Progenitor cell of endocrine pancreas (in vitro differentiated cells): ENCODE measurements at places on chromosomes 7 and 10. TPM values are rescaled to one million over a fixed set of nuclear protein-coding genes. Genes with fewer than 3 reads are reported as not detected.

The CPA2 gene
- 85.0 and 107 TPM in 2 replicates for total RNA-seq

- DNase-seq = no peak
These were observed 98.2 kb downstream of the PRPF18 start for GRCh38 chr10:13684806-13685482.

DNA sequence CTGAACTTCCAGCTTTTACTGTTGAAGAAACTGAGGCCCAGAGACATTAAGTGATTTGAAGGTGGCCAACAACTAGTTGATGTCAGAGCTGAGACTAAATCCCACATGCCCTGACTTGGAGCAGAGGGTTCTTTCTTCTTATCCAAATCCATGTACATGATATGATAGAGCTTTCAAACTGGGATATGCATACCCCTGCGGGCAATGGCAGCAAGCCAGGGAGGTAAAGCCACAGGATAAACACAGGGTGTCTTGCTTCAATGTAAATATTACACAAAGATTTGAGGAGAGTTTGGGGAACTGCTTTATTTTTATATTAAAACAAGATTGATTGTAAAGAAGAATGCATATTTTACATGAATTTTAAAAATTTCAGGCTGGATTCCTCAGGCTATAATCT is 2.3 kb upstream of the LRRC72 start:
- no peak for DNase-seq

DNA sequence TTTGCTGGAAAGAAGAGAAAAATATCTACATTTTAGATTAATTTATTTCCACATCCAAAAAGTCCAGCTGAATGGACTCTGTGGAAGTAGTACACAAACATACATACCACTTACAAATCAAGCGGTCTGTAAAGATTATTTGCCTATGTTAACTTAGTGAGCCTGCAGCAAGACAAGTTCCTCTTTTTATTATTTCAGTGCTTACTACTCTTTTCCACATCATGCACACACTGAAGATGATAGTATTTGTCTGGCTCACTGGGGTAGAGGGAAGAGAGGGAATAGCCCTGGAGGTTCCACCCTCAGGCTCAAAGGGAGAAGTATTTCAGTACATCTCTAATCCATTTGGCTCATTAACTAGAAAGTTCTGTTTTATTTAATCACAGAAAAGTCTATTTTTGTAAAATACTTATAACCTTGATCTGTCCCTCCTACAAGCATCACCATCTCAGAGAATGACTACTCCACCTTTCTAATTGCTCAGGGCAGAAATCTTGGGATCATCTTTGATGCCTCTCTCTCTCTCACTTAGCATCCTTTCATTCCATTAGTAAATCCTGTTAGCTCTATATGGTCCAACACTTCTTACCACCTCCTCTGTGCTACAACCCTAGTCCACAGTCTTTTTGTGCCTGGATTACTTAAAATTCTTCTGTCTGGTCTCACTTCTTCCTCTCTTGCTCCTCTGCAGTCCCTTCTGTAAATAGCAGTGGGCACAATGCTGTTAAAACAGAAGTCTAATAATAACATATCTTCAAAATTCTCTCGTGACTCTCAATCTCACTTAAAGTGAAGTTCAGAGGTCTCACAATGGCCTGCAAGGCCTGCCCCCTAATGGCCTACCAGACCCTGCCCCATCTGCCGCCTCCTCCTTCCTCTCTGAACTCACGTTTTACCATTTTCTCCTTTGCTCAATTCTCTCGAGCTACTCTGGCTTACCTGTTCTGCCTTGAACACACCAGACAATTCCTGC is 64.3 kb upstream of the CCDC6 start:
- no peak for DNase-seq

The GPR85 gene
- total RNA-seq = 0.20 and 0.36 TPM in 2 replicates

DNA sequence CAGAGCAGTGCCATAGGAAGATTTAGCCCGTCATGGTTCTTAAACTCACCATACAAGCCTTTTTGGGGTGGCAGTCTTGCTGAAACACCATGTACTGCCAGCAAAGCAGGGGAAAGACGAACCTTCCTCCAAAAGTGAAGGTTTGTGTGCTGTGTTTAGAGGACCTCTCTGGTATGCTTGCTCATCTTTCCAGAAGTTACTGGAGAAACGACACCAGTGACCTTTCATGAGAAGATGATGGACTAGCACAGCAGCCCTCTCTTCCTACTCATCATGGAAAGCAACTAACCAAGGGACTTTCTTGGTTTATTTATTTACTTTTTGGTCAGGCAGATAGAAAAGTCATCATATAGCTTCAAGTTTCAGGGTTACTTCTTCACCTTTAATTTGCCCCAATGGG is 247.4 kb downstream of the PTEN start:
- no peak for DNase-seq

DNA sequence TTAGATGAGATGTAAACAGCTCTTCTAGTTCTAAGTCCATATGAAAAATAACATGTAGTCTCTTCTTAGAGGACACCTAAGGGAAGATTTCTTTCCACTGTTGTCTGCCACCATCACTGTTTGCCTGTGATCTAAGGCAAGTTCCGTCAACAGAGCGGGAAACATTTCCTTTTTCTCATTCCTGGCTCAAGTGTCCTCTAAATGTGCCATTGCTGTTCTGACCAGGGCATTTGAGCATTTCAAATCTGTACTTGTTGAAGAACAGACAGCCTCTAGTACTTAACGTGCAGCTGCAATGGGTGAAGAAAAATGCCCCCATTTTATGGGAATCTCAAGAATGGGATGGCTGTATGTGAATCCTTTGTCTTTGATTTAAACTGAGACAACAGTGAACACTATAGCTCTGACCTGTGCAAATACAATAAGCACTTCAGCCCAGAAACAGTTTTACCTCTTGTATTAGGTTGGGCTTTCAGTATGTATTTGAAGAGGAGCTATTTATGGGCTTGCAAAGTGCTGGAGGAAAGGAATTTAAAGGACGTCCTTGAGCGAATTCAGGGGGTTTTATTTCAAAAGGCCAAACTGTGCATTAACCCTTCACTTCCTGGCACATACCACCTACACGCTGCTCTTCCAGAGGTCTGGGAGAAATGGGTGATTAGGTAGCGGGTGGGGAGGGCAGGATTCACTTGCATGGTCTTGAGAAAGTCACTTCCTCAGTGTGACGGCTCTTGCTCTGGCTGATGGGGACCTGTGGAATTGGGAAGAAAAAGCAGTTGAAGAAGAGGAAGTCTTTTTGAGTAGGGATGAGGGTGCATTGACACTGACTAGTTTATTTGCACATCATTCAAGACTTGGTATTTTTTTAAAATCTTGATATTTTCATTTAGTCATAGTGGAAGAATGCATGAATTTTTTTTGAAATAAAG is 66.1 kb downstream of the THNSL1 start:
- DNase-seq = no peak

DNA sequence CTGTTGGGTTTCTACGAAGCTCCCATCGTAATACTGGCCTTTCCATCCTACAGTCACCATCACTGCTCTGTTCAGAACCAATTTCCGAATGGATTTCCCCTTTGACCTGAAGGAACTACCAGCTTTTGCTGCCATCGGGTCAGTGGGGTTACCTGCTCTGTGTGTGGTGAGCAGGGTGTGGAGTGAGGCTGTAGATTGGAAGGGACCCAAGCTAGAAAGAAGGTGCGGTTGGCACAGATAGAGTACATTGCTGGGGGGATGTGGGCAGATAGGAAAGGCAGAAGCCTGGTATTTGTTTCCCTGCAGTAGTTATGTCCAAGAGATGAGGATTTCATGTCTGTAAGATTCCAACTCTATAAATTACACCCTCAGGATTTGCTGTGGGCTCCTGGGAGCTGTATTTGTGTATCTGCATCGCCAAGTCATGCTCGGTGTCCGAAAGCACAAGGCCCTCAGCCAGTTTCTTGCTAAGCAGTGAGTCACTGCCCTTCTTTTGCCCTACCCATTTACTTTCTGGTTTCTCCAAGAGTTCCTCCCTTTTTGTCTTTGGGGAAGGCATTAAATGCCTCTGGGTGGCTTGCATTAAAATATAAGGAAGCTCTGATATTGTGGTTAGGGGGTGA is 15.4 kb downstream of the CLCN1 start:
- no peak for DNase-seq

The RHOBTB1 gene
- total RNA-seq = 21.7 and 23.8 TPM in 2 replicates

The SCIN gene
- total RNA-seq = 0.10 and 0.47 TPM in 2 replicates

- DNase-seq = no peak
These were observed 101.2 kb upstream of the KLF6 start for GRCh38 chr10:3886191-3886590.

DNA sequence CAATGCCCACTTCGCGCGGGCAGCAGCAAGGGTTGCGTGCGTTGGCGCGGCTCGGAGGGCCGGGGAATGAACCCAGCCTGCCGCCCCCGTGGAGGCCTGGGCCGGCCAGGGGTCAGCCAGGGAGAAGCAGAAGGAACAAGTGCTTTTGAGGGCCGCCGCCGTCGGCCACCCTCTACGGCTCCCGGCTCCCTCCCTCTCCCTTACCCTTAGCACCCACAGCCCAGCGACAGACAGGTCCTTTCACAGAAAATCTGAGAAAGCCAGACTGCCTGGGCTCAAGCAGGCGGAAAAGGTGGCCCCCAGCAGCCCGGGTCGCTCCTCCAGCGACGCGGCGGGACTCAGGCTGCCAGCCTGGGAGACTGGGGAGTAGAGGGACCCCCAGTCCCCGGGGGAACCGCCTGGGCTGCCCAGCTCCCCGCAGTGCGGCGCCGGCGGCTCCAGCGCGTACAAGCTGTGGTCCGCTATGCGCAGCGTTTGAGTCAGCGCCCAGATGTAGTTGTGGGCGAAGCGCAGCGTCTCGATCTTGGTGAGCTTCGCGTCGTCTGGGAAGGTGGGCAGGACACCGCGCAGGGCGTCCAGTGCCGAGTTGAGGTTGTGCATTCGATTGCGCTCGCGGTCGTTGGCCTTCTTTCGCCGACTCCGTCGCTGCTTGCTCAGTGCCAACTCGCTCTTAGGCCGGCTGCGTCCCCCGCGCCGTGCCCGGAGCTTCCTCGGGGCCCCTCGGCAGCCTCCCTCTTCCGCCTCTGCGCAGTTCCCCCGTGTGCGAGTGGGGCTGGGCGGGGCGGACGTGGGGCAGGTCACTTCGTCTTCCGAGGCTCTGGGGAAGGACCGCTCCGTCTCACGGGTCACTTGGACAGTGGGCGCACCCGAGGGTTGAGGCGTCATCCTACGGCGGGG is 815 bp downstream of the NEUROG3 start:
- no peak for DNase-seq

- no peak for DNase-seq
These were observed 201.5 kb downstream of the LRMDA start for GRCh38 chr10:75632805-75633462.

DNA sequence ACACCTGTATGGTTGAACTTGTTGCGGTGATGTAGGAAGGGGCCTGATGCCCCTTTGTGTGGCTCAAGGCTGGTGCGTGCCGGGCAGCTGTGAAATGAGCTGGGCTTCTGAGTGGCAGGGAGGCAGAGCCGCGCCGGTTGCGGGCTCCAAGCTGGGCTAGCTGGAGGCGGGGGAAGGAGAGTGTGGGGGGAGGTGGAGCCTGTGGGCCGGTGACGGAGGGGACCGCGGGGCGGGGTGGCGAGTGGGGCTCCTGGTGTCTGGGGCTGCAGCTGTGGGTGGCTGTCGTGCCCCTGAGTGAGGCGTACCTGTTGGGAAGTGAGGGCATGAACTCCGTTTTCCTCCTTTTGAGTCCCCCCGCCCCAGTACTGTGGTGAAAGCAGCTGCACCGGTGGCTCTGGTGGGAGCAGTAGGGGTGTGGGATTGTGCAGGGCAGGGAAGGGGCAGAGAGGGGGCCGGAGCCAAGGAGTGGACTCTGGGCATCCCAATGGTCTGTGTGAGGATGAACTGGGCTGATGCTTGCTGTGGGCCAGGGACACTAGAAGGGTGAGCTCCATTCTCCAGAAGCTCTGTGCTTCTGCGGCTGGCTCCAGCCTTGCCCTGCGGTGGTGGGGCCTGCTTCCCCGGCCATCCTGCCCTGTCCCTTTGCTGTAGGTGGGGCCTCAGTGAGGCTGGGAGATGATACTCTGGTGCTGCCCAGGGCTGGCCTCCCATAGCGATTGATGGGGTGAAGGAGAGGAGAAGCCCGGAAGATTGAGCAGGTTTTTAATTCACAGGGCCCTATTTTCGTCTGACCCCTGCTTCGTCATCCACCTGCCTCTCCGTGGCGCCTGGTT is 41.7 kb downstream of the INPP5A start:
- DNase-seq = no peak

DNA sequence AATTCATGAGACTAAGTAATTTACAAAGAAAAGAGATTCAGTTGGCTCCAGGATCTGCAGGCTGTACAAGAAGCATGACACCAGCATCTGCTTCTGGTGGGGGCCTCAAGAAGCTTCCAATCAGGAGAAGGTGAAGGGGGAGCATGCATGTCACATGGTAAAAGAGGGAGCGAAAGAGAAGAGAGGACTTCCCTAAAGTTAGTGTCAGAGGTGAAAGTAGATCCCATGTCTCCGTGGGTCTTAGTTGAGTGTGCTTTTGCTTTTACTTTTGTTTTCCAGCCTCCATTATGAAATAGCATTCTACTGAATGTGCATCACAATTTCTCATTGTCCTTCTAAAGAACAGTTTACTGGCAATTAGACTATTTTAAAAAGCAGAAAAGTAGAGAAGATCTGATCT is 213.6 kb upstream of the FZD1 start:
- DNase-seq = no peak

The SLC26A5 gene
- total RNA-seq = 0.17 TPM in 1 of 2 replicates, not detected in the other

DNA sequence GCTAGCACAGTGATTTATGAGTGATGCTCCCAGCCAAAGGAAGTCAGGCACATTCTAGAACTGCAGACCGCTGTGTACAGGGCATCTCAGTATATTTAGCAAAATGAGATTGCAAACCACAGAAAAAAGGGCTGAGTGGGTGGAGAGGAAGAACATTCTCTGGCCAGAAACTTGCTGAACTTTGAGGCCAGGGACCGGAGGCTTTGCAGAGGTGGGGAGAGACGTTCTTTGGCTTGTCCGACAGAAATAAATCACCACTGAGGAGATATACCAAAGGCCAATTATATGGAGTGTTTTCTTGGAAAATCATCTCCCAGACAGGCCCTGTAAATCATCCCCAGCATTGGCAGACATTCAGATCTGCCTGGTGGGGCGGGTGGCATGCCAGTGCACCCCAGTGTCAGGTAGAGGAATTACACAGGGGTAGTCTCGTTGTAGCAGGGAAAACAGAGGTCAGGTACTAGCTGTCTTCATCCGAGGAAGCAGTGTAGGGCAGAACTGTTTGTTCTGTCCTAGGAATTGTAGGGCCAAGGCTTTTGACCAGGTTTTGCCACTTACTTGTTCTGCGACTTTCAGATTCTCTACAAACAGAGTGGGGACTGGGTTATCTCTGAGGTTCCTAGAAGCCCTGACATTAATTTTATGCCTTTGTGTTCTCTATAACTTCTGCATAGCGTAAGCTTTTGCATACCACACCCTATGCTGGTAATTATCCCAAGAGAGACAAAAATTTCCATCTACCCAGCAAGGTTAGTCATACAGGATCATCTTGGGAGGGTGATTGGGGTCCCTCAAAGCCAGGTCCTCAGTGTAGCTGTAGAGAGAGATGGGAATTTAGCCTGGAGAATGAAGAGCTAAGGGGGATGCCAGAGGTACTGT is 655.6 kb downstream of the LRMDA start:
- DNase-seq = no peak

The ADIRF gene
- not detected in 2 replicates for total RNA-seq

- DNase-seq = no peak
These were observed 2.5 kb upstream of the ANXA11 start for GRCh38 chr10:80207768-80208370.

- no peak for DNase-seq
These were observed 315.2 kb upstream of the ZNF32 start for GRCh38 chr10:43963793-43964425.

- no peak for DNase-seq
These were observed 32.3 kb upstream of the NUB1 start for GRCh38 chr7:151309311-151309710.

GRCh38 chr10:492836-493235 is 196.6 kb downstream of the DIP2C start:
- no peak for DNase-seq

GRCh38 chr7:120949998-120950538 is 509 bp upstream of the ING3 start:
- DNase-seq = no peak
